ENCODE measurements at places on chromosomes 13 and 19.
A peak's percentile ranks its signal among the peaks of the same experiment; 100 is the strongest.

GRCh38 chr19:39194832-39195542 lies 1.8 kb upstream of the NCCRP1 start:
- DNase-seq = no peak

DNA sequence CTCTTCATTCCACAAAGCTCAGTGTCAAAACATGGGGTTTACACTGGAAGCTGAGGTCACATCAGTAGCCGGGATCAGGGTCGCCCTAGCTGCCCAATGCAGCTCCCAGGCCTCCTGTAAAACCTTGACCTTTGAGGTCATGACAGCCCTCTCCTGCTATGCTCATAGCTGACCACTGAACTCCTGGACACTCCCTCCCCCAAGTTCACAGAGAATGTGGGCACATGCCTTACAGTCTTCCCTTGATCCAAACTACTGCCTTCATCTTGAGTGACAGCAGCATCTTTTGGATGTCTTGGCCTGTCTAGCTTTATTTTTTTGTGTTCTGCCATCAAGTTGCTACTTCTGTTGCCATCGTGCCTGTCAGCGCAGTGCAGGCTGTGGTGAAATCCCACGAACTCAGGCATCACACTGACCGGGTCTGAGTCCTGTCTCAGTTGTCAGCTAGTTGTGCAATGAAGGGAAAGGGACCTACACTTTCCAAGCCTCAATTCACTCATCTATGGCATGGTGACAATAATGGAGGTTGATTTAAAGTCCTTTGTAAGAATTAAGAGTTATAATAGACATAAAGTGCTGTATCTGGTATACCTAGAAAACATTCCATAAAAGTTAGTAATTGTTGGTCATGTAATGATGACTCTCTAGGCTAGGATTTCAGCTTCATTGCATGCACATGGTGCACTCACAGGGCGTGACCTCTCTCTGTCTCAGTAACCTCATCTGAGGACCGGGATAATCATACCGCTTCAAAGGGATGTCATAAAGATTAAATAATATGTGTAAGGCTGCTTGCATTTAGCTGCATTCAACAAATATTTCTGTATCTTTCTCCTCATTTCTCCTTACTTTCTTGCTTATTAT lies 16.4 kb upstream of the ALOX5AP start:
- DNase-seq = no peak

GRCh38 chr13:23609414-23609760 lies 39.2 kb downstream of the TNFRSF19 start:
- no peak for DNase-seq

DNA sequence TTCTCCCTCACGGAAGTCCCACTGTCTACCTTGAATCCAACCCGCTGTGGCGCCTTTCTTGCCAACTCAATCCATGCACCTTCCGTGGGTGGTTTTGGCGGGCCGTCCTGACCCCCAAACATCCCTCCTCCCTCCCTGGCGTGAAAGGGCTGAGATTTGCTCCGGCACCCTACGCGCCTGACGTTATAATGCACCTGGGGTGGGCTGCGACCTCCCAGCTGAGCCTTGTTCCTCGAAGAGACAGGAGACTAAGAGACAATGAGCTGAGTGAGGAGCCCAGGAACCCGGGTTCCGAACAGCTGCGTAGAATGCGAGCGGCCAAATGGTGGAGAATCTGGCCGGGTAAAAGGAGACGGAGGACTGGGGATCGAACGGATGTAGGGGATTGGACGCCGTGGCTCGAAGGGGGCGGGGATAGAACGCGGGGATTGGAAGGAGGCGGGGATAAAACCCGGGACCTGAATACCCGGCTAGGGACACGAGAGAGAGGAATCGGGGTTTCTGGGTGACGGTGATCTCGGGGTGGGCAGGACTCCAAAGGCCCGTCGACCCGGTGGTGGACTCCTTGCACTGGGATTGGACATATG lies at the start of gene CPT1C:
CPT1C (plus strand) TSS at position 461 of the 587 bp plus-strand sequence. CDS start 1,137 bp downstream, outside the sequence.
- peak; percentile 70 for DNase-seq

DNA sequence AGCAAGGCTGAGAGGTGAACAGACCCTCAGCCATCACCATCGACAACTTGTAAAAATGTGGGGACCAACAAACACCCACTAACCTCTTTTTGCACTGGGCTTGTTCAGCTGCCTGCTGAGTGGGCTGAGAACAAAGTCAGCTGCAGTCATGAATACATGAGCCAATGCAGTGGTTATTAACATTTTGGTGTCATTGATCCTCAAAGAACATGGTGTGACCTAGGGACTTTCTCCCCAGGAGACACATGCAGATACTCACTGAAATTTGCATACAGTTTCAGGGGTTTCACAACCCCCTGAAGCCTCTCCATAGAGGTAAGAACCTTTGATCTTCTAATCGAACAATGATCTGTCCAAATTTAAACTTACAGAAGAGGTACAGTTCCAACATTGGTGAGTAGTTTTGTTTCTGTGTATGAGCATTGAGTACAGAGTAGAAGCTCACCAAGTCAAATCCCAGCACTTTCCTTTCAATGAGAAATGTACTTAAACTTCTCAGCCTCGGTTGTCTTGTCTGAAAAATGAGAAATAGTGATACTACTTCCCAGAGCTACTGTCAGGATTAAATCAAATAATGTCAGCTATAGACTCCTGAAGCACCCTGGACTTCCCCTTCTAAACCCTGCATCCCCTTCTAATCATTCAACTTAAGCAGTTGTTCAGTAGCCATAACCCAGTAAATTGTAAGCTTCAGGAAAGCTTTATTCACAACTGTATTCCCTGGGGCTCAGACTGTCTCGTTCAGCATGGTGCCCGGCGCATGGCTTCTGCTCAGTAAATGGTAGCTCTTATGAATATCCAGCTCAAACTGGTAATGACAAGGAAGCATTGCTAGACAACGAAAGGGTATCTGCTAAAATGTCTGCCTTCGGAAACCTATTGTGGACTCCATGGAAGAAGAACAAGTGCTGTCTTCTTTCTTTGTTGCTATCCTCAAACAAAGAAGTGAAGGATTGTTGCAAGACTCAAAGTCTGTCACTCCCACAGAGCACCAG lies 148.7 kb downstream of the FOXO1 start:
- DNase-seq = no peak

GRCh38 chr19:47778954-47779351 lies 450 bp downstream of the SELENOW start:
- peak; percentile 12 for DNase-seq

- no peak for DNase-seq
These were observed at the start of gene METTL21C for GRCh38 chr13:102694937-102695336. TSS of gene METTL21C (minus strand) at chr13:102695044. CDS start at chr13:102694498, 546 bp downstream.
